ENCODE measurements at places on chromosomes 2 and 18.

DNA sequence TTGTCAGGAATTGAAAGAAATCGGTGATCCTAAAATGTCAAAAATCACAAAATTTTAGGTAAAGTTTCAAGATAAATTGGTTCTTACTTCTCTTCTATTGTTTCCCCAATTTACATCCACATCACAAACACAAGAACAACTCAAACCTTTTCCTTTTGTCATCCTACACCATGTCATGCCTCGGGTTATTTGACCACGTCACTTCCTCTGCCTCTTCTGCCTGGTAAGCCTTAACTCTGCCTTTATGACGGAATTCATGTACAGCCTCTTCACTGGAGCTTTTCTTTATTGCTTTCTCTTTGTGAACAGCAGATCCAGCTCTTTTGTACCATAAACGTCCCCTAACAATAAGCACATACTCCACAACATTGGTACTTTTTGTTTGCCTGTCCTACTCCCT lies 258.0 kb downstream of the DPP10 start:
- no peak for DNase-seq

DNA sequence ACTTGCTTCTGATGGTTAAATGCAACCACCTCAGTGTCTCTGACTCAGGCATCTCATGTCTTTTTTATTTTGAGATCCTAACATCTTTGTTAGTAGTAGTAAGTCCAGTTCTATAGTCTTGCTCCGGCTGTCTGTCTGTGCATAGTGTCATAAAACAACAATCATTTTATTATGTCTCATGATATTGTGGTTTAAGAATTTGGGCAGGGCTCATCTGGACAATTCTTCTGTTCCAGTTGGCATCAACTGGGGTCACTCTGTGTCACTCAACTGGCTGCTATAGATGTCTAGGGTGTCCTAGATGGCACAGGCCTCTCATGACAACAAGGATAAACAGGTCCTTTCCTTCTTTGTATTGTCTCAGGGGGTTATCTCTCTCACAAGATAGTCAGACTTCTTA lies 299.6 kb upstream of the ZNF521 start:
- no peak for DNase-seq

GRCh38 chr2:136027112-136027511 lies 41.7 kb upstream of the DARS1 start:
- DNase-seq = no peak

DNA sequence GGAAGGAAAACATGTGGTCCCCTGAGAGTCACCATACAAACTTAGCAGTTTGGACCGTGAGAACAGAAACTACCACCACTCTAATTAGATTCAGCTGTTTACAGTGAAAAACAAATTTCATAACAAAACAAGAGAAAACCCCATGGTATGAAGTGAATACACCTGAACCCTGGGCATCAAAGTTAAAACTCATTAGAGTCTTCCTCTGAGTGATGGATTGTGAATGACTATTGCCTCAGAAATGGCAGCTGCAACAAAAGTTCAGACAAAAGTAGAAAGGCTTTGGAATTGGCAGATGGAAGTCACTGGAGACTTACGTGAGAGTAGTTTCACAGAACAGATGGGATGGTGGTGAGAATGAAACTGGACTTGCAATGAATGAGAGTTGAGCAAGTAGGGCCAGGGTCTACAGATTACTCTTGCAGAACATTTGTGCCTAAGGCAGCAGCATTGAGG lies 98.0 kb downstream of the AAK1 start:
- no peak for DNase-seq

GRCh38 chr2:88608184-88608583 lies 19.1 kb downstream of the EIF2AK3 start:
- DNase-seq = no peak
